HFFc6 (cell line): ENCODE measurements at places on chromosomes 7 and 10. TPM values are rescaled to one million over a fixed set of nuclear protein-coding genes. Genes with fewer than 3 reads are reported as not detected.

DNA sequence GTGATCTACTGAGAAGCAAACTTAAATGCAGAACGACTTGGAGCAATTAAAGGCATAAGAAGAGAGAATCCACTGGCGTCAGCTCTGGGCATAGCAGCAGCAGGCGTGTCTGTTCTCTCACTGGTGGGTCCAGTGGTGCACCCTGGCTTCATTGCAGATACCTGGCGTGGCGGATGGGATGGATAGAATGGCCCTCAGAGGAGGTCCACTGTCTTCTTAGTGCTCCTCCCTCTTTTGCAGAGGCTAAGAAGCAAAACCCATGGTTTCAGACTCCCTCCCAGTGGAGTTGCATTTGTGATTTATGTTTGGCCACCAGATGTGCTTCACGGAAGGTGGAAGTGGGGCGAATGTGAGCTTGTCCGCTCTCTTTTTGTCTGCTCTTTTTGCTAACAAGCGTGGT is 28.4 kb upstream of the PRKAG2 start:
- H3K27me3 ChIP-seq: peaks cover 27% of the 10 kb centered on the region
- no peak overlapping the region for H3K27ac ChIP-seq
- no peaks in the 10 kb centered on the region for H3K36me3 ChIP-seq

DNA sequence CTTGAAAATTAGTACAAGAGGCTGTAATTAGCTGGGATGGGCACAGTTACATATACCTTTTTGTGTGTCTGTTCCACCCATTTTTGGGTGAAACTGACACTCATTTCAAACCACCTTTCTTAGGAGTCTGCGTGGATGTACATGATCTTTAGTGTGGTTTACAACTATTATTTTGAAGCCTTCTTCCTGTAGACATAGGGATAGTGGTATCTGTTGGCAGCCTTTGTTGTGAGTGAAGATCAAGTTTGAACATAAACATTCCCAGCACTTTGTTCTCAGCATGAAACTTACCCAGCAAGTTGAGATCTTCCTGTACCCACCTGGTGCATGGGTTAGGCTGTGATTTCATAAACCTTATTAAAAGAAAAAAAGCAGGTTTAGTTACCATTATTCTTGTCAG is 2.0 kb downstream of the BAG3 start:
- no peak for DNase-seq
- peaks cover 3% of the 10 kb centered on the region for H3K27me3 ChIP-seq
- H3K4me1 ChIP-seq: peaks cover 61% of the 10 kb centered on the region
- peak overlapping the region; percentile 89 for H3K4me3 ChIP-seq

- H3K4me3 ChIP-seq: no peak overlapping the region
- peaks cover 28% of the 10 kb centered on the region for H3K4me1 ChIP-seq
- H3K27ac ChIP-seq: no peak overlapping the region
- H3K27me3 ChIP-seq: no peaks in the 10 kb centered on the region; the same call in 1 of the 2 replicates
- no peaks in the 10 kb centered on the region; the same call in 1 of the 2 replicates for H3K36me3 ChIP-seq
These were observed 21.1 kb downstream of the FAM53B start for GRCh38 chr10:124722798-124723783.

GRCh38 chr7:149599636-149600206 is 102.1 kb upstream of the ZNF746 start:
- H3K36me3 ChIP-seq: peaks cover 32% of the 10 kb centered on the region
- no peak overlapping the region for H3K4me3 ChIP-seq
- peaks cover 2% of the 10 kb centered on the region; the same call in 1 of the 2 replicates for H3K27me3 ChIP-seq
- no peaks in the 10 kb centered on the region for H3K4me1 ChIP-seq

DNA sequence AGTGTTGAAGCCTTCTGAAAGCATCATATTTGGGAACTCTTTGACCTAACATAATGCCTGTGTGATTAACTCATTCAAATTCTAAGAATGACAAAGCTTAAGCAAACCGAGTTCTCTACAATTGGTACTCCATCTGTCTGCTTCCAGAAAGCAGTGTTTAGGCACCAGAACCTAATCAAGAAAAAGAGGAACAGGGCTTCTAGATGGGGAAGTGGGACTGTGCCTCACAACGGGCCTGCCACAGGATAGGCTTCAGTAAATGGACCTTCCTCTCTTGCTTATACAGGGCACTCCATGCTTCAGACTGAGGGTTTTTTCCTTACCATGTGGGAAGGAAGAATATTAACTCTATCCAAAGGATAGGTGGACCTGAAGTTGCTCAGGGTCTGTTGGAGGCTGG is 808.1 kb downstream of the XPNPEP1 start:
- H3K36me3 ChIP-seq: no peaks in the 10 kb centered on the region
- no peak overlapping the region for H3K27ac ChIP-seq
- H3K27me3 ChIP-seq: no peaks in the 10 kb centered on the region; the same call in 1 of the 2 replicates

DNA sequence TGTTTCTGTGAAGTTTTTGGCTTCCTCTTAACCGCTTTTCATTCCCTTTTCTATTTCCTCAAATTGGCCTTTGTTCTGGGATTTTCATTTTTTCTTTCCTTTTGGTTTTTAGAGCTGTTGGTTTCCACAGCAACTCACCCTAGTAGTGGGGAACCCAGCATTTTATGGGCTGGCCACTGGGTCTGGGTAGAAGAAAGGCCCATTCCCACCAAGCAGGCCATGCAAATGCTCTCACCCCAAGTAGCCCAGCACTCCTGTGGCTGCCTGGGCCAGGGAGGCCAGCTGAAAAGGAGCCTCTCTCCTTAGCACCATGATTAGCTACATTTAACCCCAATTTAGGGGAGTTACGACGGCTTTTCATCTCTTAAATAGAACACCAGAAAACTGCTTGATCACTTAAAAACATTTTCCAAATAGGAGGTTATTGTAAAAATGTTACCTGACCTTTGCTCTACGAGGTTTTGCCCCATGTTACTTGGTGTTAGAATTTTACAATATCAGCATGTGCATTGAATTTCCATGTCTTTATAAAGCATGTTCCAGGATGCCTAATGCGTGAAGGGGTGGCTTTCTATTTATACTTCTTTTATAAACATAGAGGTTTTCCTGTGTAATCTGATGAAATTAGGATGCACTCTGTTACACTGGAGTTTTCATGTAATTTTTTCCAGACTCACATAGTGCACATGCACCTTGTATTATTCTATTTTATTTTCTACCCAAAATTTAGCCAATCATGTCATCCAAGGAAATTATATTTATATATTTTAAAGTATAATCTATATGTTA is 75.4 kb downstream of the FAM171A1 start:
- H3K27ac ChIP-seq: peak overlapping the region; percentile 48
- peaks cover 33% of the 10 kb centered on the region for H3K4me1 ChIP-seq
- H3K27me3 ChIP-seq: no peaks in the 10 kb centered on the region; the same call in 1 of the 2 replicates

DNA sequence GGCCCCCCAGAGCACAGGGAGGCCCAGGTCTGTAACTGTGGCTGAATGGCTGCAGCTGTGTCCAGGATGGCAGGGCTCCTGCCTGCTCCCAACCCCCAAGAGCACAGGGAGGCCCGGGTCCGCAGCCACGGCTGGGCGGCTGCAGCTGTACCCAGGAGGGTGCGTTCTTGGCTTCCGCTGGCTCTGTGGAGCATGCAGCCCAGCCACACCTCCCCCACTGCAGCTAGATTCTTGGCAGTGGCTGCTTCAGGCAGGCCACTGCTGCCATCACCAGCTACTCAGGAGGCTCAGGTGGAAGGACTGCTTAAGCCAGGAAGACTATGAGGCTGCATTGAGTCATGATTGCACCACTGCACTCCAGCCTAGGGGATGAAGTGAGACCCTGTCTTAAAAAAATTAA is 27.9 kb downstream of the C7orf25 start:
- H3K27ac ChIP-seq: no peak overlapping the region
- H3K4me3 ChIP-seq: no peak overlapping the region
- no peak for DNase-seq
- peaks cover 19% of the 10 kb centered on the region for H3K4me1 ChIP-seq
- peaks cover 18% of the 10 kb centered on the region for H3K27me3 ChIP-seq

DNA sequence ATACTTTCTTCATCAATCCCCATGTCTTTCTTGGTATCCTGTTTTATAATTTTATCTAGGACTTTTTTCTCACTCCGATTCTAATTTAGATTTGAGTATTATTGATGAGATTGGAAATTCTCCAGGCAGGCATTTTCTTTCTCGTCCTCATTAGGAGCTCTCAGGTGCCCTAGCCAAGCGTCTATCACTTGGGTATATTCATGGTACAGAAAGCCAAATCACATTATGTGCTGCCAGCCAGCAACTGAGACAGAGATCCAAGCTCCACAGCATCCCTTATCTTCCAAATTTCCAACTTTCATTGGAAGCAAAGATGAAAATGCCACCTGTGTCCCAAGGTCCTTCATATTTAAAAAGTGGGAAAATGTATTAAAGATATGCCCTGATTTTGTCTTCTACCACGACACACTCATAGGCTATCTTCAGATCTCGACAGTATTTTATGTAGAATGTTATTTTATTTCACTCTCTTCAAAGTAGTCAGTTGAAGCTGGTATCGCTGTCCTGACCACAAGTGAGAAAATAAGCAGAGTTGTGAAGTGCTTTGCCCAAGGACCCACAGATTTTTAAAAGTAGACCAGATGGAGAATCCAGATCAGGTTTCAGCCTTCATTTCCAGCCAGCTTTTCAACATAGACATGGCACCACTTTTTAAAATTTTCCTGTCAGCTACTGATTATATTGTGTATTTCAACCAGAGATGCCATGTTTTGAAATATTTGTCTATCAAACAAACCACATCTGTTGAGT is 773.4 kb downstream of the CNTNAP2 start:
- H3K27ac ChIP-seq: no peak overlapping the region
- H3K4me3 ChIP-seq: no peak overlapping the region
- DNase-seq: no peak
- no peaks in the 10 kb centered on the region for H3K4me1 ChIP-seq
- H3K36me3 ChIP-seq: no peaks in the 10 kb centered on the region
- H3K27me3 ChIP-seq: no peaks in the 10 kb centered on the region

DNA sequence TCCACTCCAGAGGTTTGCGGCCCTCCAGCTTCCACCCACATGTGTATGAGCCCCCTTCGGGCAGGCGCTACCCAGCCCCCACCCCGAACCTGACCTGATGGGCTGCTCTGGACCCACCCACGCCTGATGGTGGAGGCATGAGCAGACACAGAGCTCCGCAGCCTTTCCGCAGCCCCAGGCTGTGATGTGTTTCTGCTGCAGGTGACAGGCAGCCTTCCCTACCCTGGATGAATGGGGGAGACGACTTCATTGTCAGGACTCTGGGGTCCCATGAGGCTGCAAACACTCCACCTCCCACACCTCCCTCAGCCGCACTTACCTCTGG is 61.2 kb downstream of the OAT start:
- no peak overlapping the region for H3K4me3 ChIP-seq
- H3K36me3 ChIP-seq: no peaks in the 10 kb centered on the region
- DNase-seq: no peak
- H3K4me1 ChIP-seq: peaks cover 19% of the 10 kb centered on the region

DNA sequence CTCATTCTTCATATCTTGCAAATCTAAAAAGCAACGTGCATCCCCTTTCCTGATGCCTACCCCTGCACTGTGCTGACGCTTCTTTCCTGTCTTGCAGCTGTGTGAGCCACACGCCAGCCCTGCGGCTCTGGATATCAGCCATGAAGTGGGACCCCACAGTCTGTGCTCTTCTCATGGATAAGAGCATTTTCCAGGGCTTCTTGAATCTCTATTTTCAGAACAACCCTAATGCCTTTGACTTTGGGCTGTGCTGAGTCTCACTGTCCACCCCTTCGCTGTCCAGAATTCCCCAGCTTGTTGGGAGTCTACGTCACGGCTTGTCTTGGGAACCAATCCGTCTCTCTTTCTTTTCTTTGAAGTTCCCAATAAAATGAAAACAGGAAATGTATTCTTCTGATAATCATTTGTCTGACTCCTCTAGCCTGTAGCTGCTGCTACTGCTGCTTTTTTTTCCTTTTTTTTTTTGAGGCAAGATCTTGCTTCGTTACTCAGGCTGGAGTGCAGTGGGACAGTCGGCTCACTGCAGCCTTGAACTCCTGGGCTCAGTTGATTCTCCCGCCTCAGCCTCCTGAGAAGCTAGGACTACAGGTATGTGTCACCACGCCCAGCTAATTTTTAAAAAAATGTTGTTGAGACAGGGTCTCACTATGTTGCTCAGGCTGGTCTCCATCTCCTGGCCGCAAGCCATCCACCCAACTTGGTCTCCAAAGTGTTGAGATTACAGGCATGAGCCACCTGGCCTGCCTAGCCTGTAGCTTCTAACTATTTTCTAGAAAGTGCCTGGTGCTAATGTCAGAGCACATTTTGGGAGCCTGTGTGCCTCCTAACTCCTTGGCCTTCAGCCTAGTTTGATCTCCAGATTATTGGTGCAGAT is 30.3 kb downstream of the GSTO2 start:
- H3K36me3 ChIP-seq: peaks cover 25% of the 10 kb centered on the region
- no peaks in the 10 kb centered on the region; the same call in 1 of the 2 replicates for H3K27me3 ChIP-seq
- peak overlapping the region; percentile 98 for H3K27ac ChIP-seq
- peak; percentile 72 for DNase-seq

GRCh38 chr7:2862831-2863361 is 18.8 kb upstream of the GNA12 start:
- no peaks in the 10 kb centered on the region for H3K36me3 ChIP-seq
- H3K4me1 ChIP-seq: peaks cover 23% of the 10 kb centered on the region
- H3K4me3 ChIP-seq: 0 out of 2 replicates have a peak overlapping the region, but pooled peaks have one; percentile 90
- DNase-seq: no peak

DNA sequence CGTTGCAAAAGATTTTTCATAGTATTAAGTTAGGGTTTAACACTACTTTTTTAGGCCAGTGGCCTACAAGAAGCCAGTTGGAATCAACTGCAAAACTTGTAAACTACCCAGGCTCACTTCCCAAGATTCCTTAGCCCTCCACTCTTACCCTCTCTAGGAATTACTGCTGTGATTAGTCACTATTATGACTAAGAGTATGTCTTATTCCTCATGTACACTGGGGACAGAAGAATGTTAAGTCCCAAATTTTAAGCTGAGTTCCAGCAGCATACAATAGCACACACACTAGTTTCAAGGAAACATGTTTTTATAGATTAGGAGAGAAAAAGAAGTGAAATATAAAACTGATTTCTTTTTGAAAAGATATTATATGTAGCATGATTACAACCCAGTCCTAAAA is 42.8 kb downstream of the FBXL13 start:
- DNase-seq: no peak
- H3K4me1 ChIP-seq: peaks cover 6% of the 10 kb centered on the region
- H3K4me3 ChIP-seq: no peak overlapping the region
- no peak overlapping the region for H3K27ac ChIP-seq

DNA sequence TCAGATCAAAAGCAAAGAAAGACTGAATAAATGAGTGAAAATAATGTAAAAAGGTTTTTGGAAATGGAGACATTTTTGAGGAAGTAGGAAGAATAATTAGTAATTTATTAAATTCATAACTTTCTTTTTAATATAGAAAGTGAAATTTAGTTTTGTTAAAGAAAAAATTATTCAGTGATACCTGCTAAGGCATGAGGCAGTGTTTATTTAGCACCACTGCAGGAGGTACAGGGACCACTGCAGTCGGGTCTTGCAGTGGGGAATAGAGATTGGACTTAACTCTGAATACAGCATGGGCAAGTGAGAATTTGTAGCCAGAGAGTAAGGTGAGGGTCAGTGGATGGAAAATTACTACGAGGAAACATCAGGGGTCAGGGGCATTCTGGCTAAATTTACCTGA is 39.9 kb downstream of the TPST1 start:
- no peak for DNase-seq
- H3K4me3 ChIP-seq: no peak overlapping the region
- H3K36me3 ChIP-seq: peaks cover 22% of the 10 kb centered on the region
- peaks cover 27% of the 10 kb centered on the region for H3K4me1 ChIP-seq

- no peaks in the 10 kb centered on the region; the same call in 1 of the 2 replicates for H3K27me3 ChIP-seq
- peaks cover 81% of the 10 kb centered on the region for H3K4me1 ChIP-seq
- peak; percentile 64 for DNase-seq
- peaks cover 57% of the 10 kb centered on the region for H3K36me3 ChIP-seq
- peak overlapping the region; percentile 83 for H3K27ac ChIP-seq
These were observed 148.7 kb downstream of the BICC1 start for GRCh38 chr10:58661336-58661735.

FRMD4A gene
- 76.7 and 99.3 TPM in 2 replicates for total RNA-seq

TMEM139 gene
- not detected in 3 replicates for total RNA-seq

SRPK2 gene
- 45.3 and 55.1 TPM in 2 replicates for total RNA-seq

DOCK4 gene
- 3.2 to 4.1 TPM (median 3.5 TPM) in 3 replicates for total RNA-seq

FAM25A gene
- total RNA-seq: not detected in 2 replicates

TSPAN12 gene
- total RNA-seq: 0.13 to 1.0 TPM (median 0.50 TPM) in 3 replicates

CALCR gene
- total RNA-seq: not detected in 3 replicates

FBXL13 gene
- total RNA-seq: 0.52 to 0.87 TPM (median 0.60 TPM) in 3 replicates

TMEM184A gene
- total RNA-seq: 1.2 to 2.2 TPM (median 2.0 TPM) in 3 replicates

RAMP3 gene
- total RNA-seq: not detected in 3 replicates

GLI3 gene
- 12.1 to 23.0 TPM (median 12.9 TPM) in 3 replicates for total RNA-seq
